ENCODE measurements at places on chromosomes 11 and 22.

- DNase-seq, result no peak
Measured at GRCh38 chr11:77474684-77475060, 778 bp upstream of the PAK1 start.

DNA sequence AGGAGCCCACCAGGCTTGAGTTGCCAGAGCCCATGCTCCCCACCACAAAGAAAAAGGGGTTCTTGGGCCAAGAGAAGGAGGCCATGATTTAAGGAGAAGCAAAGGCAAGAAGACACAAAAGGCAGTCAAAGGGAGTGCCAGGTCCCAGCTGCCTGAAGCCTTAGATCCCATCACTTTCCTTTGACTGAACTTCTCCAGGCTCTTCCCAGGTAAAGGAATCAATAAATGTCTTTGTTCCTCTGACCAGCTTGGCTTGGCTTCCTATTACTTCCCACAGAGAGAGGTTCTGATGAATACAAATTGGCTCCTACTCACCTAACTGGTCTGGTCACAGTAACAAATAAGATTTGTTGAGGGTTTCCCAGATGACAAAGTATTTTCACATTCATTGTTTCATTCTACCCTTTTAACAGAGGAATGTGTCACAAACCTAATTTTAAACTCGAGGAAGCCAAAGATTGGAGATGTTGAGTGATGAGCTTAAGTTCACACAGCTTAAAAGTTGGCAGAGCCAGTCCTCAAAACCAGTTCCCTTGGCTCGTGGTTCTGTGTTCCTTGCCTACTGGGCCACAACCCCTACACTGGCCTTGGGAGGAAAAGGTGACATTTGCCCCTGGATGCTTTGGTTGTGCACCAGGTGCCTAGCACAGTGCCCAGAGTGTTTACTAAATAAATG lies 96.4 kb upstream of the SESN3 start:
- DNase-seq, result no peak

GRCh38 chr11:45653277-45653676 lies 12.1 kb downstream of the CHST1 start:
- DNase-seq, result no peak

DNA sequence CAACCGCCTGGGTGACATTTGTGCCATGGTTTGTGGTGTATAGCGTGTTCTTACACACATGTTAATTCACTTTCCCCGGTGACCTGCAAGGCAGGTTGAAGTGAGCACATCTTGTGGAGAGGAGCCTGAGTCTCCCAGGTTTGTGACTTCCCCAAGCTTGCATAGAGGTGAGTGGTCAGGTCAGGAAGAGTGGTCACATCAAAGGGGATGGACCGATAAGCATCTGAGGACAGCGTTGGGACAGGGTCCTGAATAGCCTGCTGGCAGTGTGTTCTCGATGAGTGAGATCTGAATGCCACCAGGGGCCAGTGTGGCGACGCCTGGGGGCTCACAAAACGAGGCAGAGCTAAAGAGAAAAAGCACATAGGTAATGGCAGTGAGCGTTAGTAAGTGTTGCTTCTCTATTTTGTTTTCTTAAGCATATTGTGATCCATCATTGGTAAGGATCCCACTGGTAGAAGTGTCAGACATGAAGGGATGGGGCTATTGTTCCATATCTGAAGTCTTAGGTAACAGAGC lies 154.6 kb downstream of the GRIK4 start:
- DNase-seq, result no peak

- DNase-seq, result no peak
Measured at GRCh38 chr11:110159476-110159875, 66.3 kb downstream of the ZC3H12C start.

DNA sequence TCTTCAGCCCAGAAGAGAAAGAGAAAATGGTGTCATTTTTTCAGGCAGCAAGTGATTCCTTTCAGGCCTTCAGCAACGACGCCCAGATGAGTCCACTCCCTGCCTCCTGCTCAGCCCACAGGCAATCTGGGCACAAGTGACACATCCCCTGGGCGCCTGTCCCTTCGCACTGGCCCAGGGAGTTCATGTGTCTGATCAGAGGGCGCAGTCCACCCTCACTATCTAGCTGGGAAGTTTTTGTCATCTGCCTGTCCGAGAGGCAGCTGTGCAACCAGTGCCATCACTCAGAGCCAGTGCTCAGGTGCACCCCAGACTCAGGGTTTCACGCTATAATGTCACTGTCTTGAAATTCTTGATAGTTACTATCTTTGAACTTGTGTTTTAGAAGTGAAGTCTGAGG lies 1.4 kb upstream of the KCNQ1OT1 start:
- no peak for DNase-seq

All from Caco-2 (cell line).